ENCODE measurements at places on chromosomes 12 and 14. TPM values are rescaled to one million over a fixed set of nuclear protein-coding genes. Genes with fewer than 3 reads are reported as not detected.

DPF3 gene
- 0.58 TPM for total RNA-seq

- DNase-seq, result no peak
Observed at GRCh38 chr12:109944561-109945359, 44.7 kb downstream of the TCHP start.

KRT79 gene
- total RNA-seq, result not detected

GRCh38 chr14:24935796-24936195, 114.2 kb downstream of the STXBP6 start:
- DNase-seq, result no peak

- no peak for DNase-seq
Observed at GRCh38 chr14:89509891-89510290, 92.9 kb upstream of the FOXN3 start.

GRCh38 chr12:76588881-76589565, 29.5 kb upstream of the OSBPL8 start:
- no peak for DNase-seq

DNA sequence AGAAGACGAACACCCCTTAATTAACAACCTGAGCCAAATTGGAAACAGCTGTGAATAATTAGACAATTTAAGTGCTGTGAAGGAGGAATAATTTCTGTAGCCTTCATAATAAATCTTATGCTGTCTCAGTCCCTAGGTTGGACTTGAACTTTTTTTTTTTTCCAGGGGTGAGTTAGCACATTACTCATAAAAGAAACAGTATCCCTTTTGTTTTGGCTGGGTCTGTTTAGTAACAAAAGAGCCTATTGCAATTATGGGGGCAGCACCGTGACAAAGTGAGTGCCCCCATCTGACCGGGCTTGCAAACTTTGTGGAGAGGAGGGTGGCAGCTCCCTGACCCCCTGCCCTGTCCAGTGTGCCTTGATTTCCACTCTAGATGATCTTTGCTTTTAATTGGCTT, 167.4 kb downstream of the DICER1 start:
- DNase-seq, result no peak

DNA sequence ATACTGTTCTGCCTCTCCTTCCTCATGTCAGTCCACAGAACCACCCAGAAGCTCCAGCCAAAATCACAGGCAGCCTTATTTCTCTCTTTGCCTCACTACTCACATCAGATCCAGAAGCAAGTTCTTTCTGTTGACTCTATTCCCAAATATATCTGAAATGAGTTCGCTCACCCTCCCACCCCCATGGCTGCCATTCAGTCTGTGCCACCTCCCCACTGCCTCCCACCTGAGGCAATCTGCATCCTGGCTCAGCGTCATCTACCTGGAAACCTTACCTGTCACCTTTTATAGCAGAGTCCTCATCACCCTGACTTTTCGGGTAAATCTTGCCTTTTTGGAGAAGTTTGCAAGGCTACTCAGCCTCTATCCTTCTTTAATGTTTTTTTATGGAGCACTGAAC, 501.8 kb downstream of the BCL11B start:
- DNase-seq, result no peak

ZC3H14 gene
- total RNA-seq, result 60.5 TPM

FAM181A gene
- not detected for total RNA-seq

SERPINA4 gene
- total RNA-seq, result not detected

GRCh38 chr14:29649170-29649569, 278.5 kb downstream of the PRKD1 start:
- no peak for DNase-seq

- DNase-seq, result no peak
Observed at GRCh38 chr12:120835304-120835612, 68.9 kb downstream of the SPPL3 start.

DNA sequence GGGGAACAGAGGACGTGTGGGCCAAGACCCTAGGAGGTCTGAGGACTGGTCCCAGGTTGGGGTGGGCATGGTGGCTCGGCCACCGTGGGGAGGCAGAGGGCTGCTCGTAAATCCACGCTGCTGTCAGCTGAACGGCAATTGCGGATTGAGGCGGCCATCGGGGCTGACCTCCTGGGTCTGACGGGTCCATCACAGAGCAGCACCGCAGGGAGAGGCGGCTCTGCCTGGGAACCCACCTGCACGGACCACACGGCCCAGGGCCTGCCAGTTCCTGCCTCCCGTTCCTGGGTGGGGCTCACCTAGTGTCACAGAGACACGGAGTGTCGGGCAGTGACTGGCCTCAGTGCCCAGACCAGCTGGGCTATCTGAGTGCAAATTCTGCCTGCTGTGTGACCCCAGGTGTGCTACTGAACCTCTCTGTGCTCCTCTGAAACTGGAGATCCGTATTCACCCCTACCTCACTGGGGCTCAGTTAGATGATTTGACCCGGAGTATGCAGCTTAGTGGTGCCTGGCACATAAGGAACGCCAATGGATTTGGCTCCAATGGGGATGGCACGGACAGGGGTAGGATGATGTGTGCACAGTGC, 53.1 kb downstream of the KIF26A start:
- no peak for DNase-seq

DNA sequence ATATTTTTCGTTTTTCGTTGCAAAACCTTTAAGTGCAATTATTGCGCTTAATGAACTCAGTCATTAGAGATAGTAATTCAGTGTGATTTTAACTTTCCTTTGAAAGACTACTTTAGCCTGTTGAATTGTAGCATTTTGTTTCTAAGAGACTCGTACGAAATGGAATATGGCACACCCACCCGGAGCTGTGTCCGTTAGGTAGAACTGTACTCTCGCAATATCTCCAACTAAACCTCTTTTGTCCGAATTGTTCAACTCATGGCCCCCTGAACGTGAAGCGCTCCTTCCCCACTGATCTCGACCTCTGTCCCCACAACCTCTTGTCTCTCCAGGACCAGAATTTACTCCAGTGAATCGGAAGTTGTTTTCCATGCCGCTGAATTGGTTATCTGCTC, 800 bp downstream of the PCNX4 start:
- DNase-seq, result no peak
